Activated CD8-positive, alpha-beta memory T cell treated with anti-CD3 and anti-CD28 coated beads for 4 hours (primary cell): ENCODE measurements at places on chromosomes 11 and 22.

- DNase-seq, result no peak
These were observed 112.0 kb upstream of the DDI1 start for GRCh38 chr11:103924166-103925013.

DNA sequence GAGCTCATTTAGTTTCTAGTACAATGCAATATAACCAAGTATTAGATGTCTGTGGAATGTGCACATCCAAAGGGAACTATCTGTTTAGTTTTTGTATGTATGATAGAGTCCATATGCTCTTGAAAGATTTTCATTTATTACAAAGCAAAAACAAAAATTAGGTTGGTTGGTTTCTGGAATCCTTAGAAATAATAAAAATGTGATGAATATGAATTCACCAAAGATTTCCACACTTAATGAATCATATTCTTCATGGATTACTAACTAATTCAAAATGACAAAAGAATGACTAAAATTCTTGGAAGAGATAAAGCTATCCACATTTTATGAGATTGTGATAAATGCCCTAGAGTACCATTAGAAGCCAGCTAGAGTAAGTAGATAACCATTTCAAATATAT lies 261.1 kb downstream of the SBF2 start:
- DNase-seq, result no peak

DNA sequence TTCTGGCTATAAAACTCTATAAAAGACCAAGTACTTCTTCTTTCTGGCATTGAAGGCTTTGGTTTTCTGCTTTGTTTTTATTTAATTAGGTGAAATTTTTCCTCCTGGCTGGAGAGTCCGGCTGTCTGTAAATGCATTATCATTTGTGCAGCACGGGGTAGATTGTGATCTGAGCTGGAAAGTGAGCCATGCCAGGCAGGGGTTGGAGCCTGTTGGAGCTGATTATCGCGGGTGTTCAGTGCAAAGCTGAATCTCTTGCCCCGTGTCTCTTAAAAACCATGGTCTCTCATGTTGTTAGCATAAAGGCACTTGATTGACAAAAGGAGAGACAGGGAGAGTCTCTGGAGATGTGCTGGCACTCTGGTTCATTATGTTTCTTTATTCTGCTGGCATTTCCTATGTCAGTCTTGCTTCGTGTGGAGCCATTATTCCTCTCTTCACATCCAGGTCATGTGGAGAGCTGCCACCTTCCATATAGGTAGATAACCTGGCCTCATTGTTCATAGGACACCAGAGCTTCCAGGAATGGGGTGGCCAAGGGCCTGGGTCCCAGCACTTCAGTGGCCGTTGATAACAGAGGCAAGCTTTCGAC lies 75.2 kb downstream of the LDLRAD3 start:
- DNase-seq, result no peak

DNA sequence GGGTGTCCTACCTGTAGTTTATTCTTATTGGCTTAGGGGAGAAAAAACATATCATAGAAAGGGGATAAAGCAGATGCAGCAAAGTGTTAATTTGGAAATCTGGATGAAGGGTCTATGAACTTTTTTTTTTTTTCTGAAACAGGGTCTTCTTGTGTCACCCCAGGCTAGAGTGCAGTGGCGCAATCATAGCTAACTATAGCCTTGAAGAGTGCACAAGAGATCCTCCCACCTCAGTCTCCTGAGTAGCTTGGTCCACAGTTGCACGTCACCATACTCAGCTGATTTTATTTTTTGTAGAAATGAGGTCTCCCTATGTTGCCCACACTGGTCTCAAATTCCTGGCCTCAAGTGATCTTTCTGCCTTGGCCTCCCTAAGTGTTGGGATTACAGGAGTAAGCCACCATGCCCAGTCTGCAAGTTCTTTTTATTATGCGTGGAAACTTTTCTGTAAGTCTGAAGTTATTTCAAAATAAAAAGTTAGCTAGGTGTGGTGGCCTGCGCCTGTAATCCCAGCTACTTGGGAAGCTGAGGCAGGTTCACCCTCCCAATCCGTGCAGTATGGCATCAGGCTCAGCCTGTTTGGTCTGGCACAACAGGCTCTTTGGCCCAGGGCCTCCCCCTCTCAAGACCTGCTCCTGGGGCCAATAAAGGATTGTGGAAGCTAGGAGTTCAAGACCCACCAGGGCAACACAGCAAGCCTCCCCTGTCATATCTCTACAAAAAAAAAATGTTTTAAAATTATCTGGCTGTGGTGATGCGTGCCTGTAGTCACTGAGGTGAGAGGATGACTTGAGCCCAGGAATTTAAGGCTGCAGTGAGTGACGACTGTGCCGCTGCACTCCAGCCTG lies 111.9 kb downstream of the MED15 start:
- DNase-seq, result no peak

GRCh38 chr11:108571001-108571400 lies 22.6 kb downstream of the EXPH5 start:
- DNase-seq, result no peak

- DNase-seq, result no peak
These were observed 12.0 kb upstream of the RBX1 start for GRCh38 chr22:40939202-40939601.

DNA sequence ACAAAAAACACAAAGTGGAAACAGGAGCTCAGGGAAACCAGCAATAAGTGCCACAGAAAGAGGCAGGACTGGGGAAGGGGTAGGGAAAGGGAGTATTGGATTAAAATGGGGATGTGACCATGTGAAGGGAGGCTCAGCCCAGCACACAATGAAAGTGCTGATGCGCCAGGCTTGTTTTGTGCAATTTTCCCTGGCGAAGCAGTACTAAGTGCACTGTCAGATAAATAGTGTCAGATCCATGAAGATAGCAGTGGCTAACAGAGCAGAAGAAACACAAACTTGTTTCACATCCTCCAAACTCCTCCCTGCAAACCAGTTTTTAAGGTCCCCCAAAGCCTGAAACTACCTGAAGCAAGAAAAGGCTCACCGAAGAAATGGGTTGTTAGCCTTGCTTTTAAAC lies 50.7 kb upstream of the RAPSN start:
- DNase-seq, result no peak

DNA sequence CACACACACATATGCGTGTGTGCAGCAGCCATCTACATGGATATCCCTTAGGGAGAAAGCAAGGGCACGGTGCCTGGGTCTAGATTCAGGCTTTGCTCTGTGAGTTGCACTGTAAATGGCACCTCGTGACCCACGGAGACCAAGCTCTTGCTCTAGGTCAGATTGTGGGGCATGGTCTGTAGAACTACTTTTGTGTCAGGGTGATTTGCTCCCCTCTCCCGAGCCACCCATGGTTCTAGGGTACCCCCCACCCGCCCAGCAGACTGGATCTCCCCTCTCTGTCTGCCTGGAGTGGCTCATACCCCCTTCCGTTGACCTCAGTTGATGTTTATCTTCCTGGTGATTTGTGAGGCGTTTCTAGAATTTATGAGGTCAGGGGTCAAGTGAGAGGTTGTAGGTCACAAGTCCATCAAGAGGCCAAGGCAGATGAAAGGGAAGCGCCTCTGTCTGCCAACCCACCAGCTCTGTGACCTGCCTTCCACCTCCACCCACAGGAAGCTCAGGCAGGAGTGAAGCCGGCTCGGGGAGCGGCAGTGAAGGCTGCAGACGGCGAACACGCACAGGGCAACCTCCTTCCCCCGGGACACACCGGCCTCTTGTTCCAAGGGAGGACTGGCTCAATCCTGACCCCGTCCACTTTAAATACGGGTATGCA lies 76.2 kb upstream of the TTLL12 start:
- DNase-seq, result no peak

DNA sequence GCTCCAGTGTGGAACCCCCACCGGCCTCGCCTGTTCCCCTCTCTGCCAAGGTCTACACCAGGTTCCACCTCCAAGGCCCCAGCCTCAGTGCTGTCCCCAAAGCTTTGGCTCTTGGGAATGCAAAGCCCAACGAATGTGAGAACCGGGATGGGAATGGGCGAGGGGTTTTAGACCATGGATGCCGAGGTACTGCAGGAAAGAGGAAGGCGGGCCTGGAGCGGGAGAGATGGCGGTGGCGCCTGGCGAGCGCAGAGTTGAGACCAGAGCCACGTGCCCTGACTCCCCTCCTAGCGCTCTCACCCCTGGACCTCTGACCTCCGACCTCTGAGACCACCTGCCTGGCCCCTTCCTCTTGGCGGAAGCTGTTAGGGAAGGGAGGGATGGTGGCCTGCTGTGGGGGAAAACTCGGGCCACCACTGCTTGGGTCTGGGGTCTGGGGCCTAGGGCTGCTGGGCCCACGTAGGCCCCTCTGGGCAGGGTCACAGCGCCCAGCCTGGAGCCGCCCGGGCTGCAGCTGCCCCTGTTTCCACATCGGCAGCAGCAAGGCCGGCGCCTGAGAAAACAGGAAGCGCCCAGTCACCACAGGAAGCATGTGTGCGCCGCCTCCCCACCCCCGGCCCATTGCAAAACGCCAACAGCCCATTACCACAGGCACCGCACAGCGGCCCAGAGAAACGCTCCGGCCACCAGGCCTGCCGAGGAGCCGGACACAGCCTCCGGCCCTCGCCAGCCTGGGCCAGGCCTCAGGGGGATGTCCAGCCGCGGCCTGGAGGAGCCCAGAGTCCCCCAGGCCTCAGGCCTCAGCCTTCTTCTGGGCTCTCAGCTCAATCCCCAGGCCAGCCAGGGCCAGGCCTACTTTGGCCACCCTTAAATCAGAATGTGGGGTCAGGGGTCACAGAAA lies 13.8 kb upstream of the SLC39A13 start:
- no peak for DNase-seq

DNA sequence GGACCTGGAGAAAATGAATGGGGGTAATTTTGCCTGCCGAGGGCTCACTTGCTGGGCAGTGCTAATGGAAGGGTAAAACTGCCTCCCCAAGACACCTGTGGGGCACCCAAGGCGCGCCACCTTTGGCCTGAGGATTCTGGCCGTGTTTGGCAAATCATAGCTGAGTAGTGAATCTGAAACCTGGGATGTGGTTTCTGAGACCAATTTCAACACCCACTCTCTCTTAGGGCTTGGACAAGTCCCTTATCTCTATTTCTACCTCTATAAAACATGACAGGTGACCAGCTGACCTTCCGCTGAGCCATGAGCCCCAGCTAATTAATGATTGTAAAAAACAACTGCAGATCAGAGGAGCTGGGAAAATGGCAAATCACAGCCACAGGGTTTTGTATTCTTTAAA lies 1.5 kb upstream of the PACSIN3 start:
- no peak for DNase-seq

DNA sequence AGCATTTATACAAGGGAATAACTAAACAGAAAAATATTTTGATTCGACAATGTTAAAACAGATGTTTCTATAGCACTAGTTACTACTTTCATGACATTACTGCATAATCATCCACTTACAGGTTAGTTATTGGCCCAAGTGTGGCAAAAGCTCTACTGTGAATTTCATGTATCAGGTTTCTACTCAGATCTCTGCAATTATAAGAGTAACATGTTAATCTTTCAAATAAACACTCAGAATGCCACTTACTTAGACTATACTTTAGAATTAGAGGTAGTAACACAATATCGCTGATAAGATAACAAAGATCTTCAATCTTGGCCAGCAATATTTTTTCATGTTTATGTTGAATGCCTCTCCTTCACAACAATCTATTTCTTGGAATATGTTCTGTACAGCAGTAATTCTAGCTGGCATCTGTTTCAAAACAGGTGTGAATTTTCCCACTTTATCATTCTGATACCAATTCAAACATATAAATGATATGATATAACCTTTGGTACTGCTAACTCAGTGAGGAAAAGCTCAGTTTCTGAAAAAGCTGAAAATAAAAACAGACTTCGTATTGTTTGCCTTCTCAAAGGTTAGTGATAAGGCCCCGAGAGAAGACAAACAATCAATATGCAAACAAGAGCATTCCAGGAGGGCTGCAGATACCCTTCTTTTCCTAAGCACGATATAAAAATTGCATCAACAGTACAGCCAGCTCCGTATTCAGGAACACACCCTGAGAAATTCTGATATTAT lies 11.0 kb upstream of the CCDC34 start:
- no peak for DNase-seq

GRCh38 chr11:68148879-68149278 lies 27.7 kb upstream of the CHKA start:
- no peak for DNase-seq

GRCh38 chr22:26725012-26725676 lies 67.8 kb downstream of the MIAT start:
- no peak for DNase-seq

DNA sequence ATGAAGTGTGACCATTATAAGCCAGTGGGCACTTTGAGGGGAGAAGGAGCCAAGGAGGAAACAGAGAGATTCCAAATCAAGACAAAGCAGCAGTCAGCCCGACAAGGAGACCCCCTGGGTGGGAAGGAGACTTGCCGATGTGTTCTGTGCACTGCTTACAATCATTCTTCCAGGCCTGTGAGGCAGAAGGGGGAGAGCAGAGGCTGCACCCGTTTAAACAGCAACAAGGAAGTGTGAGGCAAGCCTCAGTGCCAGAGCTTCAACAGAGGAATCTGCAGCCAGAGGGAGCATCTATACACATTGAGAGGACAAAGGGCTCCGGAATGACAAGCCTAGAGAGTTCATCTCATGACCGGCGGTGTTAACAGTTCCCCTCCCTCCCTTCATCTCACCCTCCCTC lies 121.1 kb downstream of the NXPE2 start:
- no peak for DNase-seq

- no peak for DNase-seq
These were observed 4.6 kb downstream of the ADM start for GRCh38 chr11:10309163-10310093.

DNA sequence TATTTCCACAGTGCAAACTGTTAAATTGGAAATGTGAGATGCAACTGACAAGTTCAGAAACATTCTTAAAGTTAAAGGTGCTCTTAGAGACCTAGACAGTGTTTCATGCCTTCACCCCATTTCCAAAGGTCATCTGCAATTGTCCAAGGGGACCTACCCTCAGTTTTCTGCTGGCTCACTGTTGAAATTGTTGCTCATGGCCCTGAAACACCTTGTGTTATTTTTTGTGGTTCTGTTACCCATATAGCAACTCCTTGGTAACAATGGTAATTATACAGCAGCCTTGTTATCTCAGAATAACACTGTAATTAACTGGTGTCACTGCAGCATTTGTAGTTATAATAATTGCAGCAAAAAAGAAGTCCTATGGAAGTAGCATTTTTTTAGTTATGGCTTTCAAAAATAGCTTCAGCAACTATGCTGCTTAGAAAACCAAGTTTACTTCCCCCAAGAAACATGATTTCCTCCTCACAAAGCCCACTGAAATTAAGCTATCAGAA lies 49.2 kb upstream of the CCDC34 start:
- DNase-seq, result no peak

GRCh38 chr22:35317680-35318290 lies 18.1 kb downstream of the TOM1 start:
- no peak for DNase-seq

DNA sequence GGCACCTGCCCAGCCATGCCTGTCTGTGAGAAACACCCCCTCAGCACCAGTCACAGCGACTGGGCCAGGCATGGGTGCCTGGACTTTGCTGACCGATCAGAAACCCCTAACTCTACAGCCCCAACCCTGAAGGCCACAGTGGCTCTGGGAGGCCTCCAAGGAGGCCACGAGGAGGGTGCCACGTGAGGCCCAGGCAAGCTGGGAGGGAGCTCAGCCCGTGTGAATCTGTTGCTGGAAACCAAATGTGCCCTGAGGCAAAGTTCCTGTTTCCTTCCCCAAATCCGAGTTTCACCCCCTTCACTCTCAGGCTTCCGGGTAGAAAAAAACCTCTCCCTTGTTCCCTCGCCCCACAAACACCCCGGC lies 1.3 kb downstream of the UNC93B1 start:
- no peak for DNase-seq
